Astrocyte of the hippocampus (primary cell): ENCODE measurements at places on chromosomes 1 and 21.

- peak; percentile 47 for DNase-seq
These were observed 4.5 kb downstream of the PLXNA2 start for GRCh38 chr1:208239473-208240381.

DNA sequence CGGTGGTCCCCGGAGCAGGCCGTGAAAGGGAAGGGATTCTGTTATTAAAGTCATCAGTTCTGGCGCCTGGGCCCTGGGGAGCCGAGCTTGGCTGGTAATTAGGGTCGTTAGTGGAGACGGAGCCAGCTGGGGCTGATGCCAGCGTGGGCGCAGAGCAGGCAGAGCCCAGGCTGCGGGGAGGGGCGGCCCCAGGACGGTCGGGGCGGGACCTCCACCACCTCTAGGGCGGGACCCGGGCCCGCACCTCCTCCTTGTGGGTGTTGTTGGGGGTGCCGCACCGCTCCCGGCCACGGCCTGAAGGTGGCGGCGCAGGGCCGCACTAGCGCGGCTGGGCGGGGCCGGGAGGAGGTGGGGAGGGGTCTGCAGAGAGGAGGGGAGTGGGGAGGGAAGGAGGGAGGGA lies 470.6 kb downstream of the PTPRU start:
- peak; percentile 88 for DNase-seq

GRCh38 chr1:198756470-198756869 lies 117.6 kb downstream of the PTPRC start:
- DNase-seq, result peak; percentile 9

DNA sequence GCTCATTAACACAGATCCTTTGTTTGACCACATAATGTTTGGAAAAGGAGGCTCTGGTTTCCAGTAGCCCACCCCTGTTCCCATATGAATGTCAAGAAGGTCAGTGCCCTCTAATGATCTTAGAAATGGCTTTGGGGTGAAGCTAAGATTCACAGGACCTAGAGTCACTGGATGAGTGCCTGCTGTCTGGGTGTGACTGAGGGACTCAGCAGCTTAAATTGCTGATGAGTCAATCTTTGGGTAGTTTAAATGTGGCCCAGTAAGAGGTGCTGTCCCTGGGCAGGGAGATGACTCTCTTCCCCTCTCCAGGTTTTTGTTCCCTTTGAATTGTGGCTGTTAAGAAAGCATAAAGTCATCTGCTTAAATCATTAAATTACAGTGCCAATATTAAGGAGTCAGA lies 50.6 kb downstream of the L1TD1 start:
- no peak for DNase-seq

- DNase-seq, result no peak
These were observed 21.7 kb downstream of the CNN3 start for GRCh38 chr1:94905207-94905606.

DNA sequence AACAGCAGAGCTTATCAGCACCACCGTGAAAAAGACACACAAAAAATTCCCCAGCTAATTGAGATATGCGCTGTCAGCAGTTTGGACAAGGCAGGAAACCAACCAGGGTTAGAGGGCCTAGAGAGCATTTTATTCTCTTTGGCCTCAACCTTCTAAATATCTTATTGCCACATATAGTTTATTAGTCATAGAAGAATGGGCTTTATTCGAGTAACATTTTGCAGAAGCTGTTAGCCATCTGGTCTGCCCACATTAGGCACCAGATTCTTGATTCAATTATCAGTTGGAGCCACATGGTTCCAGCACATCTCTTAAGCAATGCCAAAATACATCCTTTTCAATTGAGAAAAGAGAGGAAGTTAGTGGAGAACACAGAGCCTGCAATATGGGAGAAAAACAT lies 109.9 kb upstream of the CXADR start:
- DNase-seq, result no peak

DNA sequence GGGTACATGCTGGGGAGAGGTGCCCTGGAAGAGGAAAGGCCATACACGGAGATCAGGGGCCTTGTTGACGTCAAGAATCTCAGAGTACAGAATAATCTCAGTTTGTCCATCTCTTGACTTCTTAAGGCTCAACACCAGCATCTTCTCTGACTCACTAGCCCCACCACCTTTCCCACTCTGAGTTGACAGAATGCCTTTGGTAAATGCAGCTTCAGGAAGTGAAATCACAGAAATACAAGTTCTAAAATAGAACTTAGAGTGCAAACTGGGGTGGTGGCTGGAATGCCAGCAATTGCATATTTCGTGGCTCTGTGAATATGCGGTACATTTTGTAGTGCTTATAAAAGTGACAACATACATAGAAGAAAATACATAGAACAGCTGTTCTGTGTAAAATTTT lies 1.6 kb downstream of the COG2 start:
- DNase-seq, result peak; percentile 9

DNA sequence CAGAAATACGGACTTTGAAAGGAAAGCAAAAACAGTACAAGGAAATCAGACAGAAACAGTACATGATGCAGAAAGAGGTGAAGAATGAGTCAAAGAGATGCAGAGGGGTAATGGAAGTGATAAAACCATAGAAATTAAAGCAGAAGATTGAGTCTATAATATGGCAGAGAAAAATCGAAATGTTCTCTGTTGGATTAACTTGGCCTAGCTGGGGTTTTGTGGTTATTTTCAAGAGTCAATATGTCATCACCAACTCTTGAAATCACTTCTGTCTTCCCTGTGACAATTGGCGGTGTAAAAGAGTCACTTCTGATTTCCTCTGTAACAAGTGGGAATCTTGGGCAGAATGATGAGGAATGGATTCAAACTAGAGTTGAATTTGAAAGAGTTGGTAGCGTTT lies 7.4 kb downstream of the YTHDF2 start:
- no peak for DNase-seq
